ENCODE measurements at places on chromosomes 11 and 22.

- DNase-seq = no peak
Observed at GRCh38 chr22:46769191-46769675, 6.8 kb downstream of the TBC1D22A start.

GRCh38 chr11:120124355-120124754, 13.6 kb downstream of the TRIM29 start:
- no peak for DNase-seq

GRCh38 chr22:24731761-24732160, 42.8 kb downstream of the PIWIL3 start:
- no peak for DNase-seq

- DNase-seq = no peak
Observed at GRCh38 chr11:121406291-121406690, 45.8 kb upstream of the SORL1 start.

- no peak for DNase-seq
Observed at GRCh38 chr11:66653123-66653522, 14.6 kb downstream of the RBM4 start.

GRCh38 chr11:62543680-62544444, 2.7 kb downstream of the AHNAK start:
- DNase-seq = no peak

DNA sequence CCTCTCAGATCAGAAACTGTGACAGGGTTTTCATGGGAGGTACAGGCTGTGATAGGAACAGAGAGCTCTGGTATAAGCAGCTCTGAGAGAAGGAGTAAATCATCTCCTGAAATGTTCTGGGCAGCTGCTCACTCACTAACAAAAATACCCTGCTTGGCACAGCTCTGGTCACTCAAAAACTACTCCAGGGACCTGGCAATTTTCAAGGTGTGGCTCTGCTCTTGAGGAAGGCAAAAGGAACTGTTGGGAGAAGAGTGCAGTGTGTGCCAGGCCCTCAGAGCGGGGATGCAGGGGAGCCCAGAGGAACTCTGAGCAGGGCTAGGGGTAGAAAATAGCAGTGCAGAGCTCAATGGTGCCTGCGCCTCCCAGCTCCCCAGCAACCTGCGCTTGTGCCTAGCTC, 180.5 kb upstream of the ZBED5 start:
- DNase-seq = no peak

- no peak for DNase-seq
Observed at GRCh38 chr22:22895776-22896445, 8.3 kb downstream of the IGLL5 start.

DNA sequence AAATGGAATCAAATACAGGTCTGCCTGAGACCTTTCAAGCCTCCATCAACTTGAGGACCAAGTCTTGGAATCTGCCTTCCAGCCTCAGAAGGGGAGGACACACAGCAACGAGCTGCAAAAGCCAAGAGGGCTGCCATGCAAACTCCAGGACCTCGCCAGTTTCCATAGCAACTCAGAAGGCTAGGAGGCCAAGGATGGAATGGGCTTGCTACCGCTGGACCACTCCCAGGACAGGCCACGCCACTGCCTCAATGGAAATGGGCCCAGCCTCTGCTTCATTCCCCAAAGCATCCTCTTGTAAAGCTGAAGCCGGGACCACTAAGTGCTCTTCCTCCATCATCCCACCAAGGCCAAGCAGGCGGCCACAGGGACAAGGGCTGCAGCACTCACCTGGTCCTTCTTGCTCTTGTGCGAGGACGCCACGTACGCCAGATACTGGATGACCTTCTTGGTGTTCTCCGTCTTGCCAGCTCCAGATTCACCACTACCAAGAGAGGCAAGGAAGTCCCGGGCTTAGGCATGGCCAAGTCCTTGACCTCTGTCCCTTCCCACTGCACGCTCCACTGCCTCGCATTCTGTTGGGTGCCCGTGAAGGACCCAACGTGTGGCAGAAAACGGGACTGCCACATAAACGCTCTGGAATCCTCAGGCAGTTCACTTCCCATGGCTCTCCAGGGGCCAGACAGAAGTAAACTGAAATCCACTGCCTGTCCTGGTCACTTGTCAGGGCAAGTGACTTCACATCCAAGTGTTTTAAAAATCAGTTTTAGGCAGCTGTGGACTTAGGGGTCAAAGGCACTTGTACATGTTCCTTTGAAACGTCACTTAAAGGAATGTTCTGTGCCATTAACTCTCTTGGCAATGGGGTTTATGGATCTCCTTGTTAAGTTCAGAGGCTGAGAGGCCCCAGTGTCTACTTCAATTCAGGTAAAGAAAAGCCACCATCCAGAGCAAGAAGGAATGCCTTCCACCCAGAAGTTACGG, 61.3 kb downstream of the MYH9 start:
- no peak for DNase-seq

GRCh38 chr11:10605941-10606381, 37.5 kb upstream of the LYVE1 start:
- DNase-seq = no peak

GRCh38 chr11:95850137-95850536, 59.8 kb downstream of the CEP57 start:
- no peak for DNase-seq

DNA sequence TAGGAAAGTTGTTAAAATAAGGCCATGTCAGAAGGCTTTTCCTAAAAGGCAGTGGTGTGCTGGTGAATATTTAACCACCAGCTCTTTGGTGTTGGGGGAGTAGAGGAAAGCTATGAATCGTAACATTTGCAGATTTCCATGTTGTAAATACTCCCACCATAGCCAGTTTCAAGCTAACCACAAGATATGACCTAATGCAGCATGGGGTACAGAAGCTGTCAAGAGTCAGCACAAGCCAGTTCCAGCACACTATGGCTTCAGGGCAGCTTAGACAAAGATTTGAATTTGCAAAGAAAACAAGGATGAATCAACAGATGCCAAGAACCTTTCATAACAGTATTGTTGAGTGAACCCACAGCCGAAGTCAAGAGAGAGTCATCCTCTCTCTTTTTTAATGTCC, 40.0 kb downstream of the COMMD9 start:
- no peak for DNase-seq

GRCh38 chr11:79113054-79113690, 327.7 kb downstream of the TENM4 start:
- DNase-seq = no peak

DNA sequence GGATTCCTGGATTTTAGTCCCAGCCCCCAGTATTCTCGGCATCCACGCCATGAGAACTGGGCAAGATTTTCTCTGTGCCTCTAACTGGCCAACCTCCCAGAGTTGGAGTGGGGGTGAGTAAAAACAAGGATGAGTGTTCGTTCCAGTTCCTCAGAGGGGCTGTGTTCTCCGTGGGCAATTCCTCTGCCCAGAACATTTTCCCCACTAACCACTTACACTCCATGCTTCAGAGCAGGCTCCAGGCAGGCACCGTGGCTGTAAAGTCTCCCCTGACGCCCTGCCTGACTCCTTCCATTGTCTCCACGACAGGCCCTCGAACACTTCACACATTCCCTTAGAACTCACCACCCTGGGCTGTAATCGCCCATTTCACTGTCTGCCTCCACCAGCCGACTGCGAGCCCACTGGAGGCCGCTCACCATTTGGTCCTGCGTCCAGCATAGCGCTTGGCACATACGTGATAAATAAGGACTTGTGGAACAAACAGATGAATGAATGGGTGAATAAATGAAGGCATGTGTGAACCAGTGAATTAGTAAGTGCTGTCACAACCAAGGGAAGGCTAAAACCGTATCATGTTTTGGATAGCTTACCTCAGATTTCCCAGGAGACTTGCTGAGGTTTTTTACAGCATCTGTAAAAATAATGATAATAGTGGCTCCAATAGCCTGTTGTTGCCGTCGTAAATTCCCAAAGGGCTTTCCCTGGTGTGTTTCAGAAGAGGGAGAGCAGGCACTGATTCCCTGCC, 6.1 kb downstream of the APLNR start:
- no peak for DNase-seq

GRCh38 chr11:70926543-70927201, 325.7 kb downstream of the SHANK2 start:
- no peak for DNase-seq

DNA sequence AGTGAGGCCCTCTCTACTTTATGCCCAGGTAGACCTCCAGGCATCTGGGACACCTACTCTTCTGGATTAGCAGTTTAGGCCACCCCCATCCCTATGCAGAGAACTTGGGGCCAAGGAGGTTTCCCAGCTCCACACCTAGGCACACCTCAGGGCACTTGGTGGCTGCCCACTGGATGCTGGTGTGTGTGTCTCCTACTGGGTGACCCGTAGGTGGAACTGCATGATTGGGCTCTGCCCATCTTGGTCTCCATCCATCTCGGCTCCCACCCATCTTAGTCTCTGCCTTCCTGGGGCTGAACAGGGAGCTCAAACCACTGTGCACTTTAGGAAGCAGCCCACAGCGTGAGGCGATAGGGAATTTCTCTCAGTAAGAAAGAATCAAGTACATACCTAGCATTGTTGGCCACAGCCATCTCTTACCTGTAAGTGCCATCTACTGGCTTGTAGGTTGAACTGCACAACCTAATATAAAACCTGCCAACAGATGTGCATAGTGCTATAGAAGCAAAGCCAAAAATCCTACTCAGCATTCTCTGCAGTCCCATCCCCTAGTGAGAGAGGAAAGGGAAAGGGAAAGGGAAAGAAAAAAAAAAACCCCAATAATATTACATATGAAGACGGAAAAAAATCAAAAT, 61.6 kb upstream of the PTPN5 start:
- no peak for DNase-seq

DNA sequence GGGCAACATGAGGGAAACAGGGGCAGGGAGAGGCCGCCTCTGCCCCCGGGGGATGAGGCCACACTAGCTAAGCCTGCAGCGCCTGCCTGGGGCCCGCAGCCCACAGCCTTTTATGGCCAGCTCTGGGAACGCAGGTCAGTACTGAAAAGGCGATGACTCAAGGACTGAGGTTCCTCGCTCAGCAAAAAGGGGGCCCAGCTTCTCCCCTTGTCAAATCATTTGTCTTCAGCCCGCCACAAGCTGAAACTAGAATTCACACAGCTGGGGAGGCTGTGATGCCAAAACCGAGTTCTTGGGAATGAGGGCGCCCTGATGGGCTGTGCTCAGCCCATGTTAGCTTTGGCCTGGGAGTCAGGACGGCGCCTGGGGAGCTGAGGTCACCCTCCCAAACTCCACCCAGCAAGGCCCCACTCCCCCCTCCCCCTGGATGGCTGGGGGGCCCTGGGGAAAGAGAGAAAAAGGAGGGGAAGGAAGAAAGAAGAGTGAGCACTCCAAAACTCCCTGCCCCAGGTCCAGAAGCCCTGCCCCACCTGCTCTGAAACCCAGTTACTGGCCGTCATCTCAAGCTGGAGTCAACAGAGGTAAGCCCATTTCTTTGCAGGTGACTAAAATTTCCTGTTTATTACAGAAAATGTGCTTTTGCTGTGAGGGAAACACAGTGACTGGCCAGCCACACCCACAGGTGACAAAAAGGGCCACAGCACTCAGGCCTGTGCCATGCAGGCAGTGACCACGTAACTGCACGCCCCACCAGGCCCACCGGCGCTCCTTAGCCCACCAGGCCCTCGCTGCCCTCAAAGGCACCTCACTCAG, 13.7 kb downstream of the EHD1 start:
- no peak for DNase-seq

DNA sequence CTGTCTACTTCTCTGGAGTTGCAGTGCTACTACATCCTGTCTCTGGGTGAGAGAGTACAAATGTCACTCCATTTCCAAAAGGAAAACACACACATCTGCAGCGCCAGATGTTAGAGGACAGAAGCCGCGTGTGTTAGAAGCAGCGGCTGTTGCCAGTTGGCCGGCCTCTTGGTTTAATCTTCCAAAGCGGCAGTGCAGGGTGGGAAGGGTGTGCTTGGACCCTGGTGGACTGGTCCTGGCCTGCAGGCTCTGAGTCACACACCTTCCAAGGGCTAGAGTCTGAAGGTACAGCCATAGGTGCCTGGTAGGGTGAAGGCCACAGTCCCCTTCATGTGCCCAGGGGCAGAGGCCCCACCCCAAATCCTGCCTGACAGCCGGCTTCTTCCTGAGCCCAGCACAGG, 99.8 kb downstream of the CTTN start:
- DNase-seq = no peak

GRCh38 chr11:44562845-44563460, 2.5 kb upstream of the CD82 start:
- DNase-seq = no peak

DNA sequence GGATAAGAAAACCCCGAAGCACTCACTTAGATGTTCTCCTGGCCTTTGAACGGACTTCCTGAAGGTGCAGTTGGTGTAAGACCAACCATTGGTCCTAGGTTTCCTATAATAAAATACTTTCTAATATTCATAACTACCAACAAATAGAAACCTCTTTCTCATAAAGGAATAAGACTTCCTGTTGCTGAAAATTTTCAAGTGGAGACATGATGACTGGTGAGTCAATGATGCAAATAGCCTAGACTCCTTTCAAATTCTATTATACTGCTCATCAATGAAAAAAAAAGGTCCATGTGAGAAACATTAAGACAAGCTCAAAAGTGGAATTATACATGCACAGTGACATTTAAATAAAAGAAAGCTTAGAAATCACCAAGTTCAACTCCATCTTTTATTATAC, 862.8 kb downstream of the FAM181B start:
- no peak for DNase-seq

- DNase-seq = no peak
Observed at GRCh38 chr22:41713004-41713403, 13.7 kb downstream of the MEI1 start.

GRCh38 chr11:85823816-85824215, 12.9 kb upstream of the SYTL2 start:
- no peak for DNase-seq

DNA sequence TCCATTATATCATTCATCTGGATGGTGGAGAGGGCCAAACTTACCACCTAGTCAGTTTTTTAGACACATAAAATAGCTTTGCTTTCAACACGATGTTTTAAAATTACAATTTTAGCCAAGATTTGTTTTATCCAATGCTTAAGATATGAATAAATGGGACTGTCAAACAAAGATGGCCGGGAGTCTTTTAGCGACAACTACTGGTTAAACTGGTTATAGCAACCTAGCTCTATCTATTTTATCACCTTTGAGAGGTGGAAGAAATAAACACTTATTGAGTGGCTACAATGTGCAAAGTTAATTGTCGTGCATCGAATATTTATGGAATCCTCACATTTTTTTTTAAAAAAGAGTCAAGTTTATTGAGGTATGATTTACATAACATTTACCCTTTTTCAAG, 279.8 kb downstream of the MIAT start:
- no peak for DNase-seq

GRCh38 chr11:121464352-121464946, 11.7 kb upstream of the SORL1-AS1 start:
- no peak for DNase-seq

DNA sequence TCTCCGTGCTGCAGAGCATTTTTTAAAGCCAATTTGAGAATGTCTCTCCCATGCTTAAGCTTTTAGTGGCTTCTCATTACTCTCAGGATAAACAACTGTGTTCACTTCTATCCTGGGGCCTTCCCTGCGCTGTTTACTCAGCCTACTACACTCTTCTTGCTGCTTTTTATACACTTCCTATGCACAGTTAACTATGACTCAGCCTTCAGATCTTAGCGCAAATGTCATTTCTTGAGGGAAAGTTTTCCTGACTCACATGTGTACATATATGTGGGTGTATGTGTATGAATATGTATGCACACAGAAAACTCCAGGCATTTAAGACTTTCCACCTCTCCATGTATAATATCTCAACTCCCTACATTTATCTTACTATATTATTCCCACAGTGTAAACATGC, 9.8 kb downstream of the THAP12 start:
- no peak for DNase-seq
